CD4-positive, alpha-beta T cell treated with Interferon gamma for 1 hour (primary cell): ENCODE measurements at places on chromosomes 12 and 14.

- no peak for DNase-seq
These were observed 187.4 kb upstream of the ABCD2 start for GRCh38 chr12:39807043-39807442.

DNA sequence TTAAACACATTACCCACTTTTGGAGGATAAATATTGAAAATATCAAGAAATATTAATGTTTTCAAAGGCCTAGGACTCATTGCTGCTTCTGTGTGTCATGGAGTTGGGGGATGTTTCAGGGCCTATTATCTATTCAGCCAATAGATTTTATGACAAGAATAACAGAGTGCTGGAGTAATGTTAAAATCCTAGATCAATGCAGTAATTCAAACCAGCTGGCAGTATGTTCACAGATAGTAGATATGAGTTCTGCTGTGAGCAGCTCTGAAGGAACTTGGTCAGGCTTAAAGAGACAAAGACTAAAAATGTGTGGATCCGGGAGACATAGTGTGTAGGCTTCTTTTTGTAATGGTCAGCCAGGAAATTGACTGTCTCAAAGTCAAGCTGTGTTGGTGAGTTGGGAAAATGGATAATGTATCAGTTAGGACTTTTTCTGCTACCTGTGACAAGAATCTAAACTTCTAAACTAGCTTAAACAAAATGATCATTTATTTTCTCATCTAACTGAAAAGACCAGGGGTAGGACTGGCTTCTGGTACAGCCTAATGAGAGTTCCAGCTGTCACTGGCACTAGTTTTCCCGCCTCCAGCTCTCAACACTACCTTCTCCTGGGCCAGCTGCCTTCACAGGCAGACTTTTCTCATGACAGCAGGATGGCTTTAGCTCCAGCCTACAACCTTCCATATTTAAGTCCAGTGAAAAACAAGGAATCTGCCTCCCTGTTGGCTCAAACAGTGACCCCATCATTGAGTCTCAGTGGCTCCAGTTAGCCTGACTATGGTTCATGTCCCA, 16.3 kb upstream of the POLR3B start:
- no peak for DNase-seq

GRCh38 chr12:2283916-2284315, 231.1 kb downstream of the CACNA1C start:
- no peak for DNase-seq

DNA sequence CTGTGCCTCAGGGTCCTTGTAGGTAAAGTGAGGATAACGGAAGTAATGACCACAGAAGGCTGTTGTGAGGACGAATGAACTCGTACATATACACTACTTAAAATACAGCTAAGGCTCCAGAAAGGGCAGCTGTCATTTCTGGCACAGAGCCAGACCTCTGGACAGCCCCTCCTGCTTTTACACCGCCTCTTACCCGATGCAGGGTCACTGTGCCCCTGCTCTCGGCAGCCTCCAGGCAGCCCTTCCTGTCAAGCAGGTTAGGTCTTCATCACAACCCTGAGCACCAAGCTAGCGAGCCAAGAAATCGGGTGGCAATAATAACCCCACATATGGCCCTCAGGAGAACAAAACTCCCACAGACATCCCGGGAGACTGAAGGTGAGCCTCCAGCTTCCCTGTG, 8.5 kb downstream of the TMEM229B start:
- no peak for DNase-seq

- DNase-seq, result no peak
These were observed 108.8 kb downstream of the KITLG start for GRCh38 chr12:88471331-88472045.

- DNase-seq, result no peak
These were observed 15.4 kb downstream of the CHGA start for GRCh38 chr14:92938235-92938875.

- peak; percentile 82 for DNase-seq
These were observed 4.2 kb upstream of the AJUBA start for GRCh38 chr14:22986508-22987054.

DNA sequence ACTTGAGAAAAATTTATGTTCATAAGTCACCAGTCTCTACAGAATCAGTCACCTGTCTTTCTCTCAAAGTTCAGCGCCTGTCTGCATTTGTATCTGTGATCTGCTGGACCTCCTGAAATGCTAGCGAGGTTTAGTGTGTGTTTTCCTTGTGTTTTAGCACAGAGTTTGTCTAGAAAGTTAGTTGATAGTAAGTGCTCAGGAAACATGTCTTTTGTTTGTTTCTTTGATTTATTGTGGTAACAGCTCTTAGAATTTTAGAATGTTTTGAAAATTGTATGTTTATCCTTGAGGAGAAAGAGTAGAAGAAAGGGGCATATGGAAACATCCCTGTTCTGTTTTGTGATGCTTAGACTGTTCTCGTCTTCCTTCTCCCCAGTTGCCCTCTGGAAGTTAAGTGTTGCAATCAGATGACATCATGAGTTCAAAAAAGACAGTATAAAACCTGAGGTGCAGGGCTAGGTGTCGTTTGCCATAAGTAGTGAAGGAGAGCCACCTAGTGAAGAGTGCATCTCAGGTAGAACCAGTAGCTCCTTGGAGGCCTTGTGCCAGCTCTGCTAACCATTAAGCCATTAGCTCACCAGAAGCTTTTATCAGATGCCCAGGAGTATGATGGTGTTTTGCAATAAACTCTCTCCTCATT, 44.8 kb downstream of the FBXW8 start:
- no peak for DNase-seq

DNA sequence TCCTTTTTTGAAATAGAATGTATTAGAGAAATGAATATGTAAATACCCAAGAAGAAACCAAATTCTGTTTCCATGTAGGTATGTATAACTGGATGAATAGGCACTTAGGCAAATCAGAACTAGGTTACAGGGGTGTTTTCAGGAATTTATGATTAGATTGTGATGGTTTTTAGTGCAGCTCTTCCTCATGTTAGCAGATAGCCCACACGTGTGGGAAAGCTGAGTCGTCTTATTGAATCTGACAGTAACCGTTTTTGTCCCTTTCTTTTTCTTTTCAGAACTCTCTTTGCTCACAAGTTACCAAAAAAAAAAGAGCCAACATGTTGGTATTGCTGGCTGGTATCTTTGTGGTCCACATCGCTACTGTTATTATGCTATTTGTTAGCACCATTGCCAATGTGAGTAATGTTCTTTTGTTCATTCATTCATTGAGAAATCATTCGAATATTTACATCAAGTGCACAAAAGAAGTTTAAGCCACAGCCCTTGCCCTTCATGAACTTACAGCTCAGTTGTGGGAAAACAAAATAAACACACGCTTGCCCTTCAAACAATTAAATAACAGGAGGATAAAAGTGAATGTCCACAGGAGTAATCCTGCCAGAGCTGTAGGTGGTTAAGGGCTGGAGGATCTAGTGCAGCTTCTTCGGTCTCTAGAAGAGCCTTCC, 14.8 kb downstream of the EMP1 start:
- DNase-seq, result no peak

DNA sequence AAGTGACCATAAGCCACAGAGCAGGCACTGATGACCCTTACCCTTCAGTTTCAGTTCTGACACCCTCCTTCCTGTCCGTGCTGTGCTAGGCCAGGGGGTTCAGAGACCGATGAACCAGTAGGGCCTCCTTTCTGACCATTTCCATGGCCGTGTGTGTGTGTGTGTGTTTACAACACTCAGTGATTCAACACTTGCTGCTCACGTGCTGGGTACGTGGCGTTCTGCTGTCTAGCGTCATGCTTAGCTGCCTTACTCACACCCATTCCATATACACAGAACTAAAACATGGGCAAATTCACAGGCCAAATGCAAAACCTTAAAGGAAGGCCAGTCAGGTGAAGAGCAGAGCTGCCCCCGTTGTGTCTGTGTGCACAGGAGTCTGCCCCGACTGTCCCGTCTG, 67.5 kb downstream of the DNAH10 start:
- DNase-seq, result no peak

DNA sequence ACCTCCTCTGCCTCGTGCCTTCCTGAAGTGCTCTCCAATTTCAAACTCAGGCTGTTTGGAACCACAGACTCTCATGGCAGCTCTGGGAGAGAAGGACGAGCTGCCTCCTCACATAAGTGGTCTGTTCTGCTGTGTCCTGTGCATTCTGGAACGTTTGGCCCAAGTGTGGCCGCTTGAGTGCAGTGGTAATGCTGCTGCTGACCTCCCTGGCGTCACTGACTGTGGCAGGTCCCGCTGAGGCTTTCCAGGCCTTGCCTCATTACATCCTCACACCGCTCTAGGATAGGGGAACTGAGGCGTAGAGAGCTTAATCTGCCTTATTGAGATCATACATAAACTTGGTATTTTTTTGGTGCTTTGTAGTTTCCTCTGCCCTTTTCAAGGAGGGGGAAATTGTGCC, 14.2 kb downstream of the CCDC92 start:
- DNase-seq, result no peak

DNA sequence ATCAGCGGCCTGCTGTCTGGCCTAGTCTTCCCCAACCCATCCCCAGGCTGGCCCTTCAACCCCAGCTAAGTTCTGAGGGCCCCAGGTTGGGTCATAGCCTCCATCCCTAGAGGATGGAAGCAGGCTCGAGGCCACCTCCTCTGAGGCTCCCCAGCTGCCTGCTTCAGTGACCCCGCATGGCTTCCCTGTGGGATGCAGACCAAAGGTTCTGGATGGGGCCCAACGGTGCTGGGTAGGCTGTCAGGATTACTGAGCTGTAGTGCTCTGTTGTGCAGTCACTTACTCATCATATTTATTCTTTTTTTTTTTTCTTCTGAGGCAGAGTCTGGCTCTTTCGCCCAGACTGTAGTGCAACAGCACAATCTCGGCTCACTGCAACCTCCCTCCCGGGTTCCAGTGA, 92.0 kb downstream of the IRF2BPL start:
- no peak for DNase-seq

- no peak for DNase-seq
These were observed 8.7 kb upstream of the INHBE start for GRCh38 chr12:57446292-57446960.
